SJSA1 (cell line): ENCODE measurements at places on chromosomes 5 and 9. TPM values are rescaled to one million over a fixed set of nuclear protein-coding genes. Genes with fewer than 3 reads are reported as not detected.
A peak's percentile ranks its signal among the peaks of the same experiment; 100 is the strongest.

- no peak for DNase-seq
Observed at GRCh38 chr5:169590602-169591001, 7.0 kb downstream of the SPDL1 start.

GRCh38 chr5:147057051-147057450, 177.8 kb upstream of the STK32A start:
- no peak for DNase-seq

DNA sequence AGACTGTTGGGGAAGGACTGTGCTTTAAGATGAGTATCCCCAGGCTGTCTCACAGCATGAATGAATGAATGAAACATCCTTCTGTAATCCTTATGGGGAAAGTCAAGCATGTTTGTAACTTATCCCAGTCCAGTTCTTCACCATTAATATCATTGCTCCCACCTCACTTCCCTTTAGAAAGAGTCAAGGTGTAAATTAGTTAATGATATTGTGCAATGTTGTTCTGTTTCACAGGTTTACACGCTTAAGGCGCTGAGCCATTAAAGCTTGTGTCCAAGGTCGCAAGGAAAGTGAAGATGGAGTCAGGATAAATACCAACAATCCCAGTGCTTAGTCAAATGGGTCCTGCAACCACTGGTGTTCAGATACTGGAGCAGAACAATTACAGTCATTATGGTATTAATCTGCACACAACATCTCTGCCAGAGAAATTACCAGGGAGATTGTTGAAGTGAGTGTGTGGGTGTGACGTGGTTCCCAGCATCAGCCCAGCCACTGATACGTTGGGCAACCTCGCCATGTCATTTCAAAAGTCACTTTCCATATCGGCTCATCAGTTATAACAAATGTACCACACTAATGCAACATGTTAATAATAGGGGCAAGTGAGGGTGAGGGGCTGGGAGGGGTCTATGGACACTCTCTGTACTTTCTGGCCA, 1.5 kb upstream of the MYO10 start:
- no peak for DNase-seq

DNA sequence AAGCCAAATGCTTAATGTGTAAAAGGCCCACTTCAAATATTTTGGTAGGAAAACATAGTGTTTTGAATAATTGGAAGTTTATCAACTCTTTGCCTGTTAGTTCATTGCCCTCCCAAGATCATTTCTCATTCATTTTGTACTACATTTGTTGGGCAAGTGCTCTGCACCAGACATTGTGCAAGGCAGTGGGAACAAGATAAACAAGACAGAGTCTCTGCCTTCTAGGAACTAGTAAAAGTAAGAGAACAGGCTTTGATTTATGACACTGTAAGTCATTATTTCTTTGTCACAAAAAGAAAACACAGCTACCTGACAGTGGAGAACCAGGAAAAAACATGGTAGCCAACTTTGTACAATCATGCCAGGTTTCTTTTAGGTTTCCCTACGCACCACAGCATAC, 63.7 kb upstream of the PAM start:
- DNase-seq = no peak

- no peak for DNase-seq
Observed at GRCh38 chr9:121292051-121292450, 24.1 kb downstream of the GSN start.

DNA sequence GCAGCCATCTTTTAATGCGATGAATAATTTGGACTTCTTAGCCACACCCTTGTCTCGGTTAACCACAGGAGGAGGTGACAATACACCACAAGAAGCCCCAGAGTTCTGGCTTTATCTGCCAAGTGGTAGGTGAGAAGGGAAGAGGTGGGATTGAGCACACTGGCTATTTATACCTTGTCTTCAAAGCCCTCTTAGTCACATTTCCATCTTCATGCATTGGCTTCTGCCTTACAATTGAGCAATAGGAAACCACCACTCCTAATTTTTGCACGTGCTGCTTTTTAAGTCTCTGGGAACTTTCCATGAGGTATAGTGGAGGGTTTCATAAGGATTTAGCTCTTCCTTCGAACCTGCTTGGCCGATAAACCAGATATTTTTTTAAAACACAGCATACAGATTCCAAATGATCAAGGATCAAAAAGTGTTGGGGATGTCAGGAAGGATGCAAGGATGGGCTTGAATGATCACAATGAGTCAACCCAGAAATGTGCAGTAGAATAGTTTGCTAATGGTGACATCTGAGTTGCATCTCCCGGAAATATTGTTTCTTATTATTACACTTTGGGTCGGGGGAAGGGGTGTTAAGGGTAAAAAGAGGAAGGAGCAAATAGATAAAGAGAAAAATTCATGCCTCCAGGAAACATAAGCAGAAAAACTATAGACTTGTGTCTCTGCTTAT, 25.5 kb downstream of the PLAC8L1 start:
- no peak for DNase-seq

GRCh38 chr9:130138171-130138653, 34.0 kb upstream of the NCS1 start:
- peak; percentile 64 for DNase-seq

- DNase-seq = no peak
Observed at GRCh38 chr5:174559141-174559540, 165.2 kb upstream of the MSX2 start.

GRCh38 chr9:83698976-83699585, 8.7 kb downstream of the UBQLN1 start:
- no peak for DNase-seq

DNA sequence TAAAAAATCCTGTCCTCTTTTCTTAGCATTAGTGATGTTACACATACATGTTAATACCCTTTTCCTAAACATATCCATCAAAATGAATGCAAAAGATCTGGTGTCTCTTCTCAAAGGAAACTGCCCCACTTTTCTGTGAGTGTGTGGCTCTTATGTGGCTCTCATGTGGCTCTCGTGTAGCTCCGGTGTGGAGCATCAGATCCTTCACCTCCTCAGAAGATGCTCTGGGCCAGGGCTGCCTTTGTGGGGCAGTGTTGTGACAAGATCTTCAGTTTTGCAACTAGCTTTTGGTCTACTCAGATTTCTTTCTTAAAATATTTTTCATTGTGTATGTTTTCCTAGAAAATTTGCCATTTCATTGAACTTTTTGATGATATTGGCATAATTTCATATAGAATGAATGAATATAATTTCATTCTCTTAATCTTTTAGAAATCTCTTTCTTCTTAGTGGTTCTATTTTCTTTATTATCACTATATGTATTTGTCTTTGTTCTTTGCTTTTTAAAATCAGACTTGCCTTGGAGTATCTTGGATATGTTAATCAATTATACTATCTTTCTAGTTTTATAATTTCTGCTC, 19.4 kb downstream of the GARNL3 start:
- no peak for DNase-seq

DNA sequence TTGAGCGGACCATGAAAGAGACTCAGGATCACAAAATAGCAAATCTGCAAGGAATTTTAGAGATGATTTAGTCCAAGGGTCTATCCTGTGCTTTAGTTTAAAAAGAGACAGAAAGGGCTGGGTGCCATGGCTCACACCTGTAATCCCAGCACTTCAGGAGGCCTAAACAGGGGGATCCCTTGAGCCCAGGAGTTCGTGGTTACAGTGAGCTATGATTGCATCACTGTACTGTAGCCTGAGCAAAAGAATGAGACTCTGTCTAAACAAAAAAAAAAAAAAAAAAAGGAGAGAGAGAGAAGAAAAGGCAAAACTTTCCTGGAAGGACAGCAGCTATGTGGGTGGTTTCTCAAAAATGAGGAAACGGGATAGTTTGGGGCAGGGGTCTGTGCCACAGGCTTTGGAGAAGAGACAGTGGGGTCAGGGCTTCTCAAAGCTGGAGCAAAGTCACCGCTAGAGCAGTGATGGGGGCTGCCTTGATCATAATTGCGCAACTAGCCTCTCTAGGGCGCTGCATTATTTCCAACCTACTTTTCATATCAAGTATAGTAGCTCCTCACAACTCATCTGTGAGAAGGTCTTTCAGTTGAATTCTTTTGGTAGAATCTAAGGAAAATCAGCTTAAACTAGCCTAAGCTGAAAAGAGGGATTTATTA, 8.5 kb upstream of the ANKH start:
- peak; percentile 20 for DNase-seq

DNA sequence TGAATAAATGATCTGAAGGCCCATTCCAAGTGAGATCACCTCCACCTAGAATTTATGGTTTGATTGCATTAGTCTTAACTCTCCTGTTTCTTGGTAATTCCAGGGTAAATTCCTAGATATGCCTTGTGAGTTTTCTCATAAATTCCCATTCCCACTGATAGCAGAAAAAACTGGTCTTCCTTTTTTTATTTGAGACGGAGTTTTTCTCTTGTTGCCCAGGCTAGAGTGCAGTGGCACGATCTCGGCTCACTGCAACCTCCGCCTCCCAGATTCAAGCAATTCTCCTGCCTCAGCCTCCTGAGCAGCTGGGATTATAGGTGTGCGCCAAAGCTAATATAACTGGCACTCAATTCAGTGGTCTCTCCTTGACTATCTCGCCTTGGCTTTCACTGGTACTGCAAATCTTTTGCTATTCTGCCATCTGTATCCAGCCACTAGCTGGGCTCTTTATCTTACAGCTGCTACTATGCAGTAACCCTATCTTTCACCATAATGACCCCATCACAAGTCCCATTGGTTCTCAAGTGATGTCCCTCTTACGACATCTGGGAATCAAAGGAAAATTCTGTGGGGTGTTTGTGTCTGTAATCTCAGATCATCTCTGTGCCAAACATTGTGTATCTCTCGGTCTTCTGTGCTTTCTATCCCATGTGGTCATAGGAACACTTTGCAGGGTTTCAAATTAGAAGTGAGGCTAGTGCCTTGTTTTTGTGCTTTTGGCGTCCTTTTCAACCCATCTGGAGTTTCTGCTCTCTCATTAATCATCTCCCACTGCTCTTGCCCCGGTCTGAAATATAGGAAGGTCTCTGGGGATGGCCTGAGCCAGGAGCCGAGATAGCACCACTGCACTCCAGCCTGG, 14.4 kb downstream of the HNRNPK start:
- DNase-seq = no peak

GRCh38 chr5:112036206-112036605, 279.2 kb upstream of the NREP start:
- no peak for DNase-seq

DNA sequence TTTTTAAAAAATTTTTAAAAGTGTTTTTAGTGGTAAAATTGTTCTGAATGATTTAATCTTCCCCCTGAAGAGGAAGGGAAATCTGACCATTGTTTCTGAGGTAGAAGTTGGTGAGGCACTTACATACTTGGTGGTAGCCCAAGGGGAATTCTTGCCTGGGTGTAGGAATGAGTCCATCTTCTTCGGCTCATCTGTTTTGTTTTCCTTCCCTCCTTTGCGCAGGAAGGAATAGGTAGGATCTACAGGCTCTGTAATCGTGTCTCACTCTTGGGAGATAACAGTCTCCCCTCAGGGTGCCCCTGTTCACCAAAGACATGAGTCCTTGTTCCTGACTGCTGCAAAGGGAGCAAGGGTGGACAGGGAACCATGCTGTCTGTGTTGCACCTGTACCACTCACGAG, 138.1 kb downstream of the HSPA4 start:
- no peak for DNase-seq

Gene DMRT2
- not detected in 2 replicates for total RNA-seq
